Occipital lobe (tissue), 3 donors: ENCODE measurements at places on chromosomes 16 and 17. TPM values are rescaled to one million over a fixed set of nuclear protein-coding genes. Genes with fewer than 3 reads are reported as not detected.

- no peak for DNase-seq
These were observed 25.3 kb downstream of the DBNDD1 start for GRCh38 chr16:89993971-89994370.

GRCh38 chr16:87806261-87806640 lies 40.5 kb upstream of the KLHDC4 start:
- no peak for DNase-seq

DNA sequence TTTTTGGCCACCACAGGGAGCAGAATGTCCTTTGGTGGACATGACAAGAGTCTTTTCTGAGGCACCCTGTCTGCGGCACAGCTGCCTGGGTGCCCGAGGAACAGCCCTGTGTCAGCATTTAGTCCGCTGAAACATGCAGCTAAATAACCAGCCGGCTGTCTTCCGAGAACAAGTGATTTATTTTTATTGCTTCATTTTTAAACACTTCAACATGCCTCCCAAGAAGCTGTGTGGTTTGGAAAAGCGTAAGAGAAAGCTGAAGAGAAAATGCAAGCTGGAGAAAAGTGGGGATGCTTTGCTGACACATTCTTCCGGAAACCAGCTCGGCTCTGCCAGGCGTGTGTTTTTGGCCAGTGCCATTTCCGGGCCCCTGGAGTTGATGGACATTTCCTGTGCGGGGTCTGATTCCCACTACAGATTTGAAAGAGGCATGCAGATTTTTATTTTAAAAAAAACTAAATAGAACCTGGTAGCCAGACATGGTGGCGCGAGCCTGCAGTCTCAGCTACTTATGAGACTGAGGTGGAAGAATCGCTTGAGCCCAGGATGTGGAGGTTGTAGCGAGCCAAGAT lies 94.7 kb downstream of the SEC14L1 start:
- DNase-seq, result no peak

DNA sequence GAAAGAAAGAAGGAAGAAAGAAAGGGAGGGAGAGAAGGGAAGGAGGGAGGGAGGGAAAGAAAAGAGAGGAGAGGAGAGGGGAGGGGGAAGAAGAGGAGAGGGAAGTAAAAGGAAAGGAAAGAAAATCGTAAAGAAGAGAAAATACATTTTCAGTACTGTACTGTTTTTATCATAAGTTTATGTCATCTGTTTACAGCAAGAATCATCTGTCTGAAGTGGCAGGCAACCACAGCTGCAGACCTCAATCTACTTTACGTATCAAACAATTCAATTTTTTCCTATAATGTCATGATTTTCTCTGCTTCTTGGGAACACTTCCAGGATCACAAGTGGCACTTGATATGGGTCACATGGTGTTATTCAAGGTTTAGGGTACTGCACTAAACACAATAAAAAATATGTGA lies 58.3 kb downstream of the USP32 start:
- DNase-seq, result no peak

DNA sequence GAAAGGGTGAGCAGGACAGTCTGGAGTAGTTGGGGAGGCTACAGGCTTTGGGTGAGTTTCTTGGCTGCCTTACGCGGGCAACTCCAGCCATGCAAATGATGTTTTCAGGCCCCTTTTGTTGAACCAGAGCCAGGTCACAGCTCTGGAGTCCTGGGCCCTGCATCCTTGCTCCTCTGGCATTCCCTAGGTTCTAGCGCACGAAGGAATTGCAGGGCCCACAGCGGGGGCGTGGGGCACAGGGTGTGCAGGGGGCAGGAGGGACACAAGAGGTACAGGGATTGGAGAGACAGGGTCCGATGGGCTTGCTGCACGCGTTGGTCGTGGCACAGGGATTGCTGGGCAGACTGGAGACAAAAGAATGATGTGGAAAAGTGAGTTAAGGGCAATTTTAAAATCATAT lies 3.6 kb downstream of the KRT31 start:
- DNase-seq, result no peak

DNA sequence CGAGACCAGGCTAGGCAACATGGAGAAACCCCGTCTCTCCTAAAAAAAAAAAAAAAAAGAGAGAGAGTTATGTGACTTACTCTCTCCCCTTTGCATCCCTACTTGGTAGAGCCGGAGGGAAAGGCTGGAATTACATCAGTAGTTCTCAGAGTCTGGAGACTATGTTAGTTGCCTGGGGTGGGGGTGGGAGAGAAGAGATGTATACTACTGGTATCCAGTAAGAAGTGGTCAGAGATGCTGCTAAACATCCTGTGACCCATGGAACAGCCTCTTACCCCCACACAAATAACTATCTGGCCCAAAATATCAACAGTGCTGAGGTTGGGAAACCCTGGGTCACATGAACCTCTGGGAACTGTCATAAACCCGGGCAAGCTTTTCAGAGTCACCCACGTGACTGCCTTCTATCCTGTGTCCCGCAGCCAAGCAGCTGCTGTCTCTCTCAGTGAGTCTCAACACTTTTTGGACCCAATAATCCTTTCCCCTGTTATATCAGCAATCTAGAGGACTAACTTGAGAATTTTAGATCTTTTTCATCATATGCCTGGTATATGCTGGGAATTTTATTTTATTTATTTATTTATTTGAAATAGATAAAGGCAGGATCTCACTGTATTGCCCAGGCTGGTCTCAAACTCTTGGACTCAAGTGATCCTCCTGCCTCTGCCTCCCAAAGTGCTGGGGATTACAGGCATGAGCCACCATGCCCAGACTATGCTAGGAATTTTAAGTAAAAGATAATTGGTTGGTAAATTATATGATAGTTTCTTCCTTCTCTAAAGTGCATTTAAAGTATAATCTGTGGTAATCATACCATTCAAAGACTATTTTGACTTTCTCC lies 8.7 kb downstream of the EIF1 start:
- DNase-seq, result no peak

DNA sequence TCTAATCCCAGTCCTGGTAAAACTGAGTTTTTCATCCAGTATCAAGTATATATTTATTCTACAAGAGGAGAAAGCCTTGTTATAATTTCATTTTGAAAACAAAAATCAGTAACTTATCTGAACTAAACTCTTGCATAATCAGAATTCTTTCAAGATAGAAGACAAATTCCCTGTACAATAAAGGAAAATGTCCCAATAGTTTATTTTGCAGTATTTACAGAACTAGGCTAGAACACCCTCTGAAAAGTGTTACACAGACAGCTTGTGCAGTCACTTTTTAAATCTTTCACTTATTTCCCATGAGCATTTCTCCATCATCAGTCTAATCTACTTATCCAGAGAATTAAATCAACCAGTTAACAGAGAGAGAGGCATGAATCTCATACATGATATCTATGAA lies 48.5 kb downstream of the SPOP start:
- DNase-seq, result no peak

MVP gene
- 6.1 TPM for total RNA-seq

DNA sequence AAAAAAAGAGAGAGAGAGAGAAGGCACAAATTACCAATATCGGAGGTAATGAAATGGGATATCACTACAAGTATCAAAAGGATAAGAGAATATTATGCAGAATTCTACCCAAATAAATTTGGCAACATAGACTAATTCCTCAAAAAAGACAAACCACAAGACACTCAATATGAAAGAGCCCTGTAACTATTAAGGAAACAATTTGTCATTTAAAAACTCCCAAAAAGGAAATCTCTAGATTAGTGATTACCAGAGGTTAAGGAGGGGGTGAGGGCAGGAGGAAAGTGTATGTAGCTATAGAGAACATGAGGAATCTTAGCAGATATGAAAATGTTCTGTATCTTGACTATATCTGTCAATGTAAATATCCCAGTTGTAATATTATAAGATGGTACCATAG lies 54.0 kb downstream of the CFDP1 start:
- DNase-seq, result no peak

KIF19 gene
- not detected for total RNA-seq

JPH3 gene
- total RNA-seq, result 56.0 TPM

TNFRSF12A gene
- total RNA-seq, result 2.0 TPM

CSH1 gene
- not detected for total RNA-seq

DNA sequence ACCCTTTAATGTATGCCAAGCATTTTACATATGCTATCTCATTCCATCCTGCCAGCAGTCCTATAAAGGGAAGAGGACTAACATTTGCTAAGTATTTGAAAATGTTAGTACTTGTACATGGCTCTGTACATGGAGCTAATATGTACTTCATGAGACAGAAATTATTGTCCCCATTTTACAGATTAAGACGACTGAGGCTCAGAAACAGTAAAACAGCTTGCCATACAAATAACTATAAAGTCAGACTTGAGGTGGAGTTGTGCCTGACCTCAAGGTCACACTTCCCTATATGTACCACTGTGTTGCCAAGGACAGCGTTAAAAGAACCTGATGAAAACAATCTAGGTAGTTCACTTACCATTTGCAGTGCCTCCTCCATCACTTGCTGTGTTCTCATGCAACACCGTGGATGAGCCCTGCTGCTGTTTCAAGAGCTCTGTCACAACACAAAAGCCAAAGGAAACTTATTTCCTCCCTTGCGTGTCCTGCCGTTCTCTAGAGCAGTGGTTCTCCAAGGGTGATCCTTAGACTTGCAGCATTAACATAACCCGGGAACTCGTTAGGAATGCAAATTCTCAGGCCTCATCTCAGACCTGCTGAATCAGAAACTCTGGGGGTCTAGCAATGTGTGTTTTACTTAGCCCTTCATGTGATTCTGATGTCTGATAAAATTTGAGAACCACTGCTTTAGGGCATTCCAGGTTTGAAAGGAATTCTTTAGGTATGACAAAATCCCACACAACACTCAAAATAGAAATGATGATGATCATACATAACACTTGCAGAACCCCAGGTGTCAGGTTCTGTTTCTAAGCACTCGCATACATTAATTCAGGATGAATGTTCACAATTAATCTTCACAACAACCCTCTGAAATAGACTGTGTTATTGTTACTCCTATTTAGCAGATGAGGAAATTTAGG lies 51.2 kb upstream of the MTMR4 start:
- no peak for DNase-seq

DNA sequence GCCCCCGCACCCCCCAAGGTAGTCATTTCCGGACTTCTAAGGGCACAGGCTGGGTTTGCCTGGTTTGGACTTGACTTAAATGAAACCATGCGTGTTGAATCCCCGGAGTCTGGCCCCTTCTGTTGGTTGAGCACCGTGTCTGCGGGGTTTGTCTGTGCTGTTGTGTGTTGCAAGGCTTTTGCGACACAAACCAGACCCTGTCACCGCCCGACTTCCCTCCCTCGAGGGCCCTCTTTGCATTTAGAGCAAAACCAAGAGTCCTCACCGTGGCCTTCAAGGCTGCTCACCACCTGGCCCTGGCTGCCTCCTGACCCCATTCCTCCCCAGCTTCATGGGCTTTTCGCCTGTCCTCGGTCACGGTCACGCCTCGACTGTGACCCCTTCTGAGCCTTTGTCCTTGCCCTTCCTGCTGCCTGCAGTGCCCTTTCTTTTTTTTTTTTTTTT lies 7.4 kb downstream of the CRISPLD2 start:
- no peak for DNase-seq

- DNase-seq, result no peak
These were observed 31.4 kb downstream of the B9D1 start for GRCh38 chr17:19331134-19331533.

GRCh38 chr16:47493381-47494337 lies 32.5 kb downstream of the PHKB start:
- DNase-seq, result no peak

GRCh38 chr17:8150194-8151119 lies 1.7 kb downstream of the PER1 start:
- DNase-seq, result no peak

GRCh38 chr17:58153046-58153445 lies 4.9 kb downstream of the OR4D1 start:
- no peak for DNase-seq

DNA sequence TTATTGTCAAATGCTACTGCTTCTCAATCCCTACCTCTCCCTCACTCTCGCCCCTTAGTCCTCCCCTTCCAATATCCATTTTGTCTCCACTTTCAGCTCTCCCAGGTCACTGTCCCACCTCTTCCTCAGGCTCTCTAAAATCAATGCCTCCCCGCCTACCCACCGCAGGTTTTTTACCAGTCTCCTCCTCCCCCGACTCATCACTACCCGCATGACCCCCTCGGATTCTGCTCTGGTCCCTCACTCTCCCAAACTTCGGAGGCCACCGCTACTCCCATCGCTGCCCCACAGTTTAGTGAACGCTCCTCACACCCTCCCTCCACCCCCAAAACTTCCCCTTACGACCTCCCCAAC lies 513 bp downstream of the CRLF3 start:
- DNase-seq, result no peak
